Adrenal gland (tissue), 19 donors: ENCODE measurements at places on chromosomes 3 and 15. TPM values are rescaled to one million over a fixed set of nuclear protein-coding genes. Genes with fewer than 3 reads are reported as not detected.
A peak's percentile ranks its signal among the peaks of the same experiment; 100 is the strongest.

The KLHDC8B gene
- polyA plus RNA-seq = 171 TPM

The CFAP161 gene
- not detected for polyA plus RNA-seq

The DET1 gene
- 2.5 TPM for polyA plus RNA-seq

The EFCC1 gene
- polyA plus RNA-seq = 1.9 TPM

The SYNM gene
- polyA plus RNA-seq = 22.0 TPM

The SLC35G2 gene
- 6.4 TPM for polyA plus RNA-seq

The COX17 gene
- polyA plus RNA-seq = 555 TPM

The FANCD2OS gene
- polyA plus RNA-seq = not detected

The IL17RB gene
- 0.70 TPM for polyA plus RNA-seq

The PLCH1 gene
- polyA plus RNA-seq = 0.08 TPM

The TNNC1 gene
- polyA plus RNA-seq = 32.7 TPM

The GPR87 gene
- polyA plus RNA-seq = not detected

The DIPK2A gene
- polyA plus RNA-seq = 2.5 TPM

The SKOR1 gene
- 1.0 TPM for polyA plus RNA-seq

The EFHB gene
- 10.6 TPM for polyA plus RNA-seq

- H3K36me3 ChIP-seq = no peaks in the 10 kb centered on the region
- no peak overlapping the region for H3K27ac ChIP-seq
Observed at GRCh38 chr15:99295840-99296239, 44.6 kb downstream of the LRRC28 start.

DNA sequence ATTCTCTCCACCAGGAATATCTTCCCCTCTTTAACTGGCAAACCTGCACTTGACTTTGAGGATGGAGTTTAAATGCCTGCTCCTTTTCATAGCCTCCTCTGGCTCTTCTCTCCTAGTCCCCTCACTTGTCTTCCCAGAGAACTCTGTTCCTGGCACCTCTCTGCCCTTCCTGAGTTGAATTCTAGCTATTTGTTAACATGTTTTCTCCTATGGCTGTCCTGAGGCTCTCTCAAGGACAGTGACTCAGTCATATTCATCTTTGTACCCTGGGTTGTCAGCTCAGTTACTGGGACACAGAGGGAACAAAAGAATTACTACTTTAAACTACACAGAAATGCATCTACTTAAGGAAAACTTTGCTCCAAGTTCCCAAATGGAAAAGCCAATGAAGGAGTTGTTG, 365.1 kb upstream of the ICE2 start:
- H3K36me3 ChIP-seq = no peaks in the 10 kb centered on the region
- no peak overlapping the region for H3K4me3 ChIP-seq
- H3K27me3 ChIP-seq = no peaks in the 10 kb centered on the region
- H3K27ac ChIP-seq = peak overlapping the region; percentile 42
- DNase-seq = peak; percentile 48

- no peak for DNase-seq
- no peak overlapping the region for H3K27ac ChIP-seq
- no peaks in the 10 kb centered on the region for H3K4me1 ChIP-seq
- H3K4me3 ChIP-seq = no peak overlapping the region
- no peaks in the 10 kb centered on the region for H3K36me3 ChIP-seq
Observed at GRCh38 chr3:5297895-5298294, 110.4 kb downstream of the EDEM1 start.

DNA sequence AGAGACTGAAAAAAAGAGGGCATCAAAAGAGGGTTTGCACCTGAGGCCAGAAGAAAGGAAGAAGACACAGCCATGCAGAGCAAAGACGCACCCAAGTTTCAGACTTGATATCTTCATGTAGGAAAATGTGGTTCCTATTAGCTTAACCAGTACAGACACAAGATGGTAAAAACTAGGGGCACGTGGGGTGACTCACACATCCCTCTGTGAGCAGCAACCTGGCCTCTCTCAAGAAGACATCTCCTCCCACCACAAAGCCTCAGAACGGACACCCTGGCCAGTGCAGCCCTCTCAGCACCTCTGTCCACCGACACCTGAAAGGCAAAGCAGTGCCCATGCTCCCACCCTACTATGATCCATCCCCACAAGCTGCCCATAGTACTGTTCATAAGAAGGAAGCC, 33.3 kb downstream of the GLB1 start:
- H3K27me3 ChIP-seq = no peaks in the 10 kb centered on the region
- no peaks in the 10 kb centered on the region for H3K4me1 ChIP-seq
- no peak overlapping the region for H3K27ac ChIP-seq
- H3K4me3 ChIP-seq = no peak overlapping the region
- no peaks in the 10 kb centered on the region for H3K36me3 ChIP-seq

DNA sequence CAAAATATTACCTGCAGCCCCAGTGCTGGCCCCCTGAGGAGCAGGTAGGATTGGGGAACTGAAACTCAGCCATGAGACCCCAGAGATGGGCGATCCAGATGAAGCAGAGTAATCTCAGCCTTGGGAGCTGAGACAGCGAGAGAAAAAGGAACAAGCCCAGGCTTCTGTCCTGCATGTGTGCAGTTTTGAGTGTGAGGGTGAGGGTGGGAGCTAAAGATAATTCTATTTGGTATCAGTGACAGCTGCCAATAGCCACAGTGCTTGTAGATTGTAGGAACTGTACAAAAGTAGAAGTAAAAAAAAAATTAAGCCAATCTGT, 5.9 kb downstream of the ATP8B4 start:
- H3K36me3 ChIP-seq = no peaks in the 10 kb centered on the region
- no peaks in the 10 kb centered on the region for H3K27me3 ChIP-seq
- no peak for DNase-seq
- no peak overlapping the region for H3K4me3 ChIP-seq

DNA sequence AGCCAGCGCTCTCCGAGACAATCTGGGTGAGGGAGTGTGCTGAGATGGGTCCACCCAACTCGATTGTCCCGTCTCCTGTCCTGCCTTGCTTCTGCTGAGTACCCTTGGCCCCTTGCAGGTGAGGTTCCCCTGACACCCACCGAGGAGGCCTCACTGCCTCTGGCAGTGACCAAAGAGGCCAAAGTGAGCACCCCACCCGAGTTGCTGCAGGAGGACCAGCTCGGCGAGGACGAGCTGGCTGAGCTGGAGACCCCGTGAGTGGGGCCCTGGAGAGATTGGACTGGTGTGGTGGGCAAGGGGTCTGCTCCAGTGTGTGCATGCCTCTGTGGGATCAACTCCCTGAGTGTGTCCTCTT, 23.6 kb downstream of the NBEAL2 start:
- H3K36me3 ChIP-seq = peaks cover 45% of the 10 kb centered on the region
- DNase-seq = no peak
- H3K27me3 ChIP-seq = no peaks in the 10 kb centered on the region
- H3K4me1 ChIP-seq = no peaks in the 10 kb centered on the region
- no peak overlapping the region for H3K27ac ChIP-seq

GRCh38 chr3:179037351-179037750, 34.3 kb downstream of the ZMAT3 start:
- H3K4me3 ChIP-seq = no peak overlapping the region
- no peak overlapping the region for H3K27ac ChIP-seq
- no peaks in the 10 kb centered on the region for H3K27me3 ChIP-seq
- H3K36me3 ChIP-seq = no peaks in the 10 kb centered on the region
- H3K4me1 ChIP-seq = no peaks in the 10 kb centered on the region

DNA sequence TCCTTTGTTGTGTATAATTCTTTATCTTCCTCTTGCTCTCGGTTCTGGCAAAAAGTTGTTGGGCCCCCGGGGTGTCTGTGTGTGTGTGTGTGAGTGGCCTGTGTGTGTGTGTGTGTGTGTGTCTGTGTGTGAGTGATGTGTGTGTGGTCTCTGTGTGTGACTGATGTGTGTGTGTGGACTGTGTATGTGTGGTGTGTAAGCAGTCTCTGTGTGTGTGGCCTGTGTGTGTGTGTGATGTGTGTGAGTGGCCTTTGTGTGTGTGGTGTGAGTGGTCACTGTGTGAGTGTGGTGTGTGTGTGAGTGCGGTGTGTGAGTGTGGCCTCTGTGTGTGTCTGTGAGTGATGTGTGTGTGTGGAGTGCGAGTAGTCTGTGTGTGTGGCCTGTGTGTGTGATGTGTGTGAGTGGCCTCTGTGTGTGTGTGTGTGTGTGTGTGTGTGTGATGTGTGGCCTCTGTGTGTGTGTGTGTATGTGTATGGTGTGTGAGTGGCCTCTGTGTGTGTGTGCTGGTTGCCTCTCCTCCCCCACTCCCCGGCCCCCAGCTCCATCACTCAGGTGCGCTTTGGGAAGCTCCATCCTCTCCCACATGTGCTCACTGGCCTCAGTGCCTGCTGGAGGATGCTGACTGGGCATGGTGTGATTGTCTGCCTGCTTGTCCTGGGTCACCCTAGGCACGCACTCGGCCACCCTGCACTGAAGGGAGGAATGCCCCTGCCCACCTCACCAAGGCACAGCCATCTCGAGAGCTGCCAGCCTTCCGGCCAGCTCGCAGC, 8.8 kb downstream of the LINGO1 start:
- no peak overlapping the region for H3K27ac ChIP-seq
- no peak for DNase-seq
- H3K27me3 ChIP-seq = no peaks in the 10 kb centered on the region
- no peaks in the 10 kb centered on the region for H3K36me3 ChIP-seq
- H3K4me1 ChIP-seq = no peaks in the 10 kb centered on the region
- H3K4me3 ChIP-seq = no peak overlapping the region

DNA sequence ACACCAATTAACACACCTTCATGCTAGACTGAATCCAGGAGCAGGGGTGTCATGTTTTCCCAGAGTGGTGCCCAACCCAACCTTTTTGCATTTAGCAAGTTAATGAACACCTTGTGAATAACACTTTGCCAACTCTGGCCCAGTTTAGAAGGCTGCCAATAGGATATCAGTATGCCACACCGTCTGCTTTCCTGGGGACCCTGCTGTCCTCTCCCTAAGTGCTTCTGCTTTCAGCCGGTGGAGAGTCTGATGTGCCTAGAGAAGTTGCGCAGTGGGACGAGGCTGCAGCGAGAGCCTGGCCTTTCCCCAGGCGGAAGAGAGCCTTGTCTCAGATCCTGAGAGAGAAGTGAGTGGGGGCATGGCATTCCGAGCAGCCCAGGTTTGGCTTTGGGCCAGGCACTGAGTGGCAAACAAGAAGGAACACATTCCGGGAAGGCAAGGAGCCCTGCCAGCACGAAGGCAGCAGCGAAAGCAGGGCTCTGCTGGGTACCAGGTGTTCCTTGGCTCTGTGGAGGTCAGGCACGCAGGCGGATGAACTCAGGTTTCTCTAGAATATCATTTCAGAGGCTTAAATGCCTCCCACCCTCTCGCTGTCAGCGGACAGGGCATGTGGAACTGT, 36.9 kb downstream of the SENP8 start:
- no peak overlapping the region for H3K4me3 ChIP-seq
- no peaks in the 10 kb centered on the region for H3K36me3 ChIP-seq
- no peaks in the 10 kb centered on the region for H3K27me3 ChIP-seq

- no peak for DNase-seq
- H3K36me3 ChIP-seq = no peaks in the 10 kb centered on the region
- H3K27me3 ChIP-seq = no peaks in the 10 kb centered on the region
- H3K4me3 ChIP-seq = no peak overlapping the region
Observed at GRCh38 chr15:90564051-90564450, 34.3 kb downstream of the CRTC3 start.

GRCh38 chr3:37527361-37527760, 334.3 kb upstream of the CTDSPL start:
- H3K36me3 ChIP-seq = no peaks in the 10 kb centered on the region
- H3K4me1 ChIP-seq = peaks cover 19% of the 10 kb centered on the region
- DNase-seq = no peak
- H3K27ac ChIP-seq = no peak overlapping the region

DNA sequence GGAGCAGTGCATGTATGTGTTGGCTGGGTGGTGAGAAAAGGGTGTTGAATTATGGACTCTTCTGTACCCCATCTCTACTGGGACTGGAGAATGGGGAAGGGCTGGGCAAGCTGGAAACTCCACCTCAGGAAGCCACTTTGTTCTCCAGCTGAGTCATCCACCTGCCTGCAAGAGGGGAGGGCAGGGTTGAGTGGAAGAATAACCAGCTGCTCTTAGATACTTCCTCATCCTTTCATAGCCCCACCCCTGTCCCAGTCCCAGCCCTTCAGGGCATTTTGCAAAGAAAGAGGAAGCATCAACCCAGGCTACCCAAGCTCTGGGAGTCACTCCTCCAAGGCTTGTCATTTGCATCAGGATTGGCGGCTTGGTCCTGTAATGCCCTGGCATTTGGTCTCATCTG, 33.1 kb downstream of the RAB11A start:
- H3K36me3 ChIP-seq = peaks cover 15% of the 10 kb centered on the region
- no peak overlapping the region for H3K4me3 ChIP-seq
- no peak for DNase-seq
- peak overlapping the region; percentile 18 for H3K27ac ChIP-seq

DNA sequence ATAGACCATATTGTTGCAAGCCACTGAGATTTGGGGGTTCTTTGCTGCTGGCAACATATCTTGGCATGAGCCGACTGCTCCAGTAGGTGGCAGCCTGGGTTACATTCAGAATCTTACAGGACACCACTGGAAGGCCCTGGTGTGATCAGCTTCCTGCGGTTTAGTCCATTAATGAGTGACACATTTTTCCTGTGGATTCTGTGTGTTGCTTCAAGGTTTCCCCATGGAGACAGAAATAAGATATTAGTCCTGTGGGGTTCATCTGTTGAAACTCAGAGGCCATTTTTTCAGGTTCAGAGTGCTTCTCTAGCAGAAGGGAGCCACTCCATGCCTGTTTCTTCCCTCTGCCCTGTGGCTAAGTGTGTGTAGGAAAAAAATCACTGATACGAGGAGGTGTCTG, 116.2 kb downstream of the MFSD1 start:
- no peaks in the 10 kb centered on the region for H3K4me1 ChIP-seq
- no peak overlapping the region for H3K4me3 ChIP-seq
- H3K36me3 ChIP-seq = no peaks in the 10 kb centered on the region
- DNase-seq = peak; percentile 48
- no peak overlapping the region for H3K27ac ChIP-seq

GRCh38 chr3:39762537-39763070, 46.8 kb upstream of the MYRIP start:
- no peak for DNase-seq
- H3K27ac ChIP-seq = no peak overlapping the region
- no peaks in the 10 kb centered on the region for H3K4me1 ChIP-seq
- H3K27me3 ChIP-seq = no peaks in the 10 kb centered on the region
- H3K4me3 ChIP-seq = no peak overlapping the region

GRCh38 chr15:35260941-35261340, 175.8 kb upstream of the NANOGP8 start:
- no peak overlapping the region for H3K27ac ChIP-seq
- no peak overlapping the region for H3K4me3 ChIP-seq
- no peaks in the 10 kb centered on the region for H3K36me3 ChIP-seq
- no peaks in the 10 kb centered on the region for H3K4me1 ChIP-seq

- peaks cover 9% of the 10 kb centered on the region for H3K4me1 ChIP-seq
- H3K27ac ChIP-seq = no peak overlapping the region
- no peaks in the 10 kb centered on the region for H3K36me3 ChIP-seq
- no peak overlapping the region for H3K4me3 ChIP-seq
- no peaks in the 10 kb centered on the region for H3K27me3 ChIP-seq
Observed at GRCh38 chr3:127050733-127051132, 67.8 kb downstream of the PLXNA1 start.

- H3K4me3 ChIP-seq = no peak overlapping the region
- peak; percentile 7 for DNase-seq
- H3K36me3 ChIP-seq = no peaks in the 10 kb centered on the region
- no peaks in the 10 kb centered on the region for H3K4me1 ChIP-seq
- no peaks in the 10 kb centered on the region for H3K27me3 ChIP-seq
Observed at GRCh38 chr15:96343113-96344059, 12.9 kb downstream of the NR2F2 start.

- no peak for DNase-seq
- H3K36me3 ChIP-seq = no peaks in the 10 kb centered on the region
Observed at GRCh38 chr3:16437640-16438039, 75.9 kb downstream of the RFTN1 start.
